Bronchus fibroblast of lung (primary cell): ENCODE measurements at places on chromosomes 13 and 19. TPM values are rescaled to one million over a fixed set of nuclear protein-coding genes. Genes with fewer than 3 reads are reported as not detected.

SOX1 gene
- total RNA-seq: not detected in 2 replicates

NKG7 gene
- not detected in 2 replicates for total RNA-seq

RXFP2 gene
- not detected in 2 replicates for total RNA-seq

VSTM2B gene
- total RNA-seq: not detected in 2 replicates

CPT1C gene
- total RNA-seq: 17.7 and 19.3 TPM in 2 replicates
